ENCODE measurements at places on chromosomes 4 and X. TPM values are rescaled to one million over a fixed set of nuclear protein-coding genes. Genes with fewer than 3 reads are reported as not detected.

DNA sequence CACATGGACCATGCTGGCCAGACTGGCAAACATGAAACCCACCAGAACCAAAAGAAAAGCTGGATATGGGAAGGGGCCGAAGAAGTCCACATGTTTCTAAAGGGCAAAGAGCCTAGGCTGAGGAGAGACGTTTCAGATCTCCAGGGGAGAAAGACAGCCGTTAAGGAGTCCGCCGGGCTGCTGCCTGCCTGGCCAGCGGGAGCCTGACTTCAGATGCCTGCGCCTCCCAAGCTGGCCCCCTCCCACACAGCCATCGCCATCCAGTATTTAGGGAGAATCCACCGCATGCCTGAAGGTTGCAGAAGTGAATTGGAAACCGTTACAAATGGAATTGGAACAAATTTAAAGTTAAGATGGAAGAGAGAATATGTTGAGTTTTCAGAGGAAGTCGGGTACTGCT is 2.9 kb downstream of the TBL1X start:
- DNase-seq, result no peak

GRCh38 chrX:13288671-13289070 is 31.2 kb downstream of the ATXN3L start:
- no peak for DNase-seq

DNA sequence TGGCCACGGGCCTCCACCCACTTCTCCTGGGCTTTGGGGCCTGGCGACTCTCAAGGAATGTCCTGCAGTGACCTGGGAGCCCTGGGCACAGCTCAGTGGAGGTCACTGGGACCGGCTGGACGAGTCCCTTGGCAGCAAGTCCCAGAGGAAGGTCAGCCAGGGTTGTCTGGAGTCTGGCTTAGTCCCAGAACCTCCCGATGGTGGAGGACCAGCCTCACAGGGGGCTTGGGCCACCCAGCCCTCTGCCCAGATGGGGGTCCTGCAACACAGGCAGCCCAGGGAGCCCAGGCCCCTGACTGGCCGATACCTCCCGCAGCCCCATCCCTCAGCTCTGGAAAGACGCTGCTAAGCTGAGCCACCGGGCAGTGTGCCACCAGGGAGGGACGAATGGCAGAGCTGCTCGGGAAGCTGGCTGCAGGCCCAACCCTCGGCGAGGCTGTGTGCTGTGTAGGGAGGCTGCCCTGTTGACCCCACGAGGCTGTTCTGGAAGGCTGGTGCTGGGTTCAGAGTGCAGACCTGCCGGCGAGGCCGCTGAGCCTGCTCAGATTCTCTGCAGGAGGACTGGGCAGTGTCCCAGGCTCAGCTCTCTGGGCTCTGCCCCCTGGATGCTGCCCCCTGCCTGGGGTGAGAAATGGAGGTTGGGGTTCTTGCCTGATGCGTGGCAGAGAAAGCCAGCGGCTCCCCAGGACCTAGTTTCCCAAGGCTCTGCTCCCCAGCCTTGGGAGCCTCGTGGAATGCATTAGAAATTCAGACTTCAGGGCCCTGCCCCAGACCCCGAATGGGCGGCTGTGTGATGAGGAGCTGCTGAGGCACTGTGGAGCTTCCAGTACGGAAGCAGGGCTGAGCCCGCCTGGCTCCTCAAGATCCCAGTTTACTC is 61.7 kb downstream of the ADRA2C start:
- no peak for DNase-seq

GRCh38 chrX:39855748-39856129 is 242.0 kb downstream of the BCOR start:
- no peak for DNase-seq

GRCh38 chrX:132766452-132766851 is 192.0 kb downstream of the HS6ST2 start:
- no peak for DNase-seq

GRCh38 chrX:4764888-4765287 is 1051.4 kb upstream of the PRKX start:
- no peak for DNase-seq

- DNase-seq, result no peak
Observed at GRCh38 chr4:78032446-78032845, 24.7 kb upstream of the FRAS1 start.

DNA sequence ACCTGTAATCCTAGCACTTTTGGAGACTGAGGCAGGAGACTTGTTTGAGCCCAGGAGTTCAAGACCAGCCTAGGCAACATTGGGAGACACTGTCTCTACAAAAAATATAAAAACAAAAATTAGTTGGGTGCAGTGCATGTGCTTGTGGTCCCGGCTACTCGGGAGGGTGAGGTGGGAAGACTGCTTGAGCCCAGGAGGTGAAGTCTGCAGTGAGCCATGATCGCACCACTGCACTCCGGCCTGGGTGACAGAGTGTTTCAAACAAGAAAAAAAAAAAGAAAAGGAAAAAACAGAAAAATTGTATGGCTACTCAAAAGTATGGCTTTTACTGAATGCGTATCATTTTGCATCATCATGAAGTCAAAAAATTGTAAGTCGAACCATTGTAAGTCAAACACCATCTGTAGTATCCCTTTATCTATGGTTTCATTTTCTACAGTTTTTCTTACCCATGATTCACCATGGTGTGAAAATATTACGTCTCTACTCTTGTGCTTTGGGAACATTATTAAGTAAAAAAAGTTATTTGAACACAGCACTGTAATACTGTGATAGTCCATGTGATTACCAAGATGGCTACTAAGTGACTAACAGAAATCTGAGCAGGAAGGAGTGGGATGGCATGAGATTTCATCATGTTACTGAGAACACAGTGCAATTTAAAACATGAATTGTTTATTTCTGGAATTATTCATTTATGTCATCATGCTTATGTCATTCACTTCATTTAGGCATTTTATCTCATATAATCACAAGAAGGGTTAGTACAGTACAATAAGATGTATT is 26.5 kb upstream of the MANBA start:
- peak; percentile 60 for DNase-seq

FGFR3 gene
- total RNA-seq, result 0.77 TPM

GPR173 gene
- 1.6 TPM for total RNA-seq

MAGEC3 gene
- 0.20 TPM for total RNA-seq
